Right lung (tissue), 10 donors: ENCODE measurements at places on chromosomes 4 and X. TPM values are rescaled to one million over a fixed set of nuclear protein-coding genes. Genes with fewer than 3 reads are reported as not detected.

STATH gene
- polyA plus RNA-seq = not detected

MAGEB2 gene
- polyA plus RNA-seq = not detected

PPEF2 gene
- 0.25 TPM for polyA plus RNA-seq

MAGEA12 gene
- not detected for polyA plus RNA-seq
